ENCODE measurements at places on chromosomes 2 and 18.

DNA sequence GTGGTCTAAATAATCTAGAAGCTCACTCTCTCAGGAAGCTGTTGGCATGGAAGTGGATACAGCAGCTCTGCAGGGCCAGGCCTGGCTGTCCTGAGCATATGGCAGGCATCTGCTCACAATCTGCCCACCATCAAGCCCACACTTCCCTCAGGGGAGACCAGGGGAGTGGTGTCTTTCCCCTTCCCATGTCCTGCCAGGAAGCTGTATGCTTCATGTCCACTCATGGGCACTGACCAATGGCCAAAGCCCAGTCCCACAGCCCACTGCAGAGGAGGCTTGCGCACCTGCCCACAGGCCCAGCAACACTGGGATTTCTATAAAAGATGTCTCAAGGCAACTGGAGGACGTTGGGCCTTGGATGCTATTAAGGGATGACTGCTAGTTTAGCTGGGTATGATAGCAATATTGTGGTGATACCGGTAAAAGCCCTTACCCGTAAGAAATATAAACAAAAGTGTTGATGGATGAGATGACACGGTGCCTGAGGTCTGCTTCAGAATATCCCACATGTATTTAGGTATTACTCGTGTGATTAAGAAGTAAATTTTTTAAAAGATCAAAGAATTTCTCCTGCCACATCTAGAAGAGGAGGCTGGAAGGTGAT, 106.7 kb upstream of the CTDP1 start:
- DNase-seq: no peak

GRCh38 chr2:232568161-232568560, 17.7 kb downstream of the EIF4E2 start:
- no peak for DNase-seq

DNA sequence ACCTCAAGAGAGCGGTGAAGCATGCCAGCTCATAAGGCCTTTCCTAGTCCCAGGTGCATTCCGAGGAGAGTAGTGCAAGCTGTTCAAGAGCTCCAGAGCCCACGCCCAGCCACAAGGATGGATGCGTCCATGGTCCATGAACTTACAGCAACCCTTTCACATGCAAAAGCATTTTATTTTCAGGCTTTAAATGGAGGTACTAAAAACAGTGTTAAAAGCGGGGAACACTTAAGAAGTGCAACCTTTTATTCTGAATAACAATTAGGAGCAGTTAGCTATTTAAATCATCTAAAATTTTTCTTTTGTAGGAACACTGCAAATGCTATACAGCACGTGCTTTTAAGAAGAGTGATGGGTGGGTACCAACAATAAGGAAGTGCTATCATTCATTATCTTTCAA, 33.8 kb downstream of the POU3F3 start:
- DNase-seq: no peak

DNA sequence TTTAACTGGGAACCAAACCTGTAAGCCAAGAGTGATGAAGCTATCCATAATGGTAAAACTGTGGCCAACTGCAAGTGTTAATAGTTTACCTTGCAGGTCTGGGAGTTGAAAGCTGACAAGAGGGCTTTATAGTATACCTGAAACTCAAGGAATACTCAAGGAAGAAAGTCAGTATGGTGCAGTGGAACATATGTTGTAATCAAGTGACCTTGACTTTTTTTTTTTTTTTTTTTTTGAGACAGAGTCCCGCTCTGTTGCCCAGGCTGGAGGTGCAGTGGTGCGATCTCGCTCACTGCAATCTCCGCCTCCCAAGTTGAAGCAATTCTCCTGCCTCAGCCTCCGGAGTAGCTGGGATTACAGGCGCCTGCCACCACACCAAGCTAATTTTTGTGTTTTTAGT, 27.6 kb downstream of the VIL1 start:
- DNase-seq: no peak

GRCh38 chr2:1593371-1594122, 150.8 kb downstream of the PXDN start:
- peak; percentile 98 for DNase-seq

DNA sequence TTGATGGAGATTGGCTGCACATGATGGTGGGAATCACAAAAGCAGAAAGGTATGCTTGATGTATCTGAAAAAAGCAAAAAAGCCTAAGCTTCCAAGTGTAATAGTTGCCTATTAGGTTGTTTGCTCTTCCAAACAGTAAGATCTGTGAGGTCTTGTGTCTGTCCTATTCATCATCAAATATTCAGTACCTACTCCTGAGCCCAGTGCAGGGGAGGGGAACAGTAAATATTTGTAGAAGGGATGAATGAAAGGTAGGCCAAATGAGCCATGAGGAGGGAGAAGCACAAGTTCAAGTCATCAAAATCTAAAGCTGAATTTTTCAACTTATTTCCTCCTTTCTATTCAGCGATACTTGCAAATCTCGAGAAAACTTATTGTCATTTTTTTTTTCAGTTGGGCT, 153.2 kb upstream of the ETAA1 start:
- no peak for DNase-seq

DNA sequence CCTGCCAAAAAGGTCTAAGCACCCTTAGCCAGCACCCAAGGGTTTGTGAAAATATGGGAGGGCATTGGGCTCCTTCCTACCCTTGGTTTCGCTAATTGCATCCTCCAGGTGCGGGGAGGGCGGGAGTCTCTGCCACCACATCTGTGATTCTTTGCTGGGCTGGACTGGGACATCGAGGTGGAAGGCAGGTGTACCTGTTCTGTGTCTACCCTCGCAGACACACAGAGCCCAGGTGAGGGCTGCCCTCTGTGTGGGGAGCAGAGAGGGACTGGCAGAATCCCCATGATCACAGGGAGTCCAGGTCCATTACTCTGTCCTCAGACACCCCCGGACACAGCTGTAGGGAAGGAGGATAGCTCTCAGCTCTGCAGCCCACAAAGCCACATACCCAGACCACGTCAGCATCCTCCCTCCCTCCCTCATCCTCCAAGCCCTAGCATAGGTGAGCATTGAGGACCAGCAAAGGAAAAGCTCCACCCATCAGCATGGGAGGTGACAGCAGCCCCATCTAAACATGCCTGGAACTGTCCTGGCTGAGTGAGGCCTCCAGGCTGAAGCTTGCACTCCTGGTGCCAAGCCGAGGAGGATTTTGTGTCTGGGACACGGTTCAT, 49.8 kb downstream of the PLB1 start:
- DNase-seq: no peak

- no peak for DNase-seq
Measured at GRCh38 chr2:82853299-82853698, 1605.8 kb downstream of the SUCLG1 start.

GRCh38 chr18:51171223-51171622, 26.3 kb downstream of the MEX3C start:
- DNase-seq: no peak

DNA sequence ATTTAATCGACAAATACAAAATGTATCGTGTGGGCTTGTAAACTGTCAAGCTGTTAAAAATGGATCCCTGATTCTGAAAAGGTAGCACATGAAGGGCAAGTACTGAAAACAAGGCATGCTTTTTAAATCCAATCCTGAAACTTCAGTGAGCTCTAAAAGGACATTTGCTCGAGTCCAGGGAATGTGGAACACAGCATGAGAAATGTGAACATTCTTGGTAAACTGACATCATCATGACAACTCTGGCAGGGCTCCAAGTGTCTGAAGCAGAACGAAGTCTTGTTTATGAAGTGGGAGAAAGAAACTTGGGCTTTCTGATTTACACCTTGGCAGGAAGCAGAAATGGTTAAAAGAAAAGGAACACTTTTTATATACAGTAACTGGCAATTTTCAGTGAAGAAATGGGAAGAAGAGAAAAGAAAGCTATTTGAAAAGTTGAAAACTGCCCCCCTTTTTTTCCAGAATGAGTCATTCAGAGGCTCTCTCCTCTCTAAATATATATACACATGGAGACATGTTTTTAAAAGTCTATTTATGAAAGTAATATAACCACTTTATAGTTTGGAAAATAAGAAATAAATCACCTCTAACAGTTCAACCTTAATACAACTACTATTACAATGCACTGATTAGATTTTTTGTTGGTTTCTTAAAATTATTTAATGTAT, 120.8 kb downstream of the GAREM1 start:
- DNase-seq: peak; percentile 15

GRCh38 chr2:201183365-201183727, 405 bp downstream of the CASP10 start:
- no peak for DNase-seq

- DNase-seq: no peak
Measured at GRCh38 chr2:138500592-138501424, 762 bp upstream of the SPOPL start.

DNA sequence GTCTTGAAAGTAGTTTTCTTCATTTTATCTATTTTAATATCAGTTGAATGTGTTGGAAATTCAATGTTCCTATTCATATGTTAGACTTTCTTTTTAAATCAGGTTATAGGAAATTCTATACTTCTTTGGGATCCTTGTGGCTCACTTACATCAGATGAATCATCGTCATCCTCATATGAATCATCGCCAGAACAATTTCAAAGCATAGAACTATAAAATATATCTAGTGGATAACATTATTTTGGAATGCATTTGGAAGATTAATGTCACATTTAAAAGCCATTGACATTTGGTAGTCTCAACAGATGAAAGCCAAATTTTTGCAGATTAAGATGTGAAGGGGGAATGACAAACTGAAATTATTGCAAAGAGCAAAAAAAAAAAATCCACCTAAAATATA, 94.1 kb downstream of the FAM161A start:
- no peak for DNase-seq
